Stimulated activated CD4-positive, alpha-beta T cell treated with anti-CD3 and anti-CD28 coated beads, Interleukin-4, amount 100 ng/mL, for 1 hour (primary cell): ENCODE measurements at places on chromosomes 2 and 18.

DNA sequence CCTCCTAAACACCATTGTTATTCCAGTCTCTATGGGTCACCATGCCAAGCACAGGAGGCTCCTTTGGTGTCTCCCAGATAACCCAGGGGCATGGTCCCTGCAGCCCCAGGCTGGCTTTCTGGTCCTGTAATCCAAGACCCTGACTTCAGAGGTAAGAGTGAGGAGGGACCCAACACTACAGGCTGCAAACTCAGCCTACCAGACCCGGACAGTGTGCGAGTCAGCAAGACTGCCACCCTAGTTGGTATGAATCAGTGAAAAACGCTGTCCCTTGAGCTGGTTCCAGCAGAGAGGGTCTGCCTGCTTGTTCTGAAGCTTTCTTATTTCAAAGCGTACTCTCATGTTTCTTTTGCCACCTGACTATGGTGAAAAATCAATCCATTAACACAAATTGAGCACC is 47.6 kb upstream of the ZFP36L2 start:
- DNase-seq, result no peak

- DNase-seq, result no peak
These were observed 37.2 kb downstream of the ITGA6 start for GRCh38 chr2:172464400-172465129.

GRCh38 chr2:36322108-36322507 is 33.5 kb upstream of the CRIM1 start:
- no peak for DNase-seq

DNA sequence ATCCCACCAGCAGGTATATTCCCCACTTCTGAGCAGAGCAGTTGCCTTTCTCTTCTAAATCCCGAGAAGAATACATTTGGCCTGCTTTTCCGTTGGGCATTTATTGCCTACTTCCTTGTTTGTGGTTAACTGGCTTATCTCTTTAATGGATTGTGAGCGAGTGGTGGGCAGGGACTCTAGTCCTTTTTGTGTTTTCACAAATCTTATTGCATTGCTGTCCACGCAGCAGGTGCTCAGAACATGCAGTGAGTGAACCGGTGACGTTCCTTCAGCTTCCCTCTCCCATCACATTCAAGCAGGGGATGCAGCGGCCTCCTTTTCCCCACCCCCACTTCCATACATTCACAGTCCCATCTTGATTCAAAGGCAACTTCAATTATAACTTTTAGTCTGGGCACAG is 28.9 kb upstream of the GAREM2 start:
- DNase-seq, result no peak

- DNase-seq, result no peak
These were observed 269.4 kb upstream of the TANK start for GRCh38 chr2:160890667-160891352.

- no peak for DNase-seq
These were observed 85.8 kb upstream of the MSH6 start for GRCh38 chr2:47697000-47697601.

DNA sequence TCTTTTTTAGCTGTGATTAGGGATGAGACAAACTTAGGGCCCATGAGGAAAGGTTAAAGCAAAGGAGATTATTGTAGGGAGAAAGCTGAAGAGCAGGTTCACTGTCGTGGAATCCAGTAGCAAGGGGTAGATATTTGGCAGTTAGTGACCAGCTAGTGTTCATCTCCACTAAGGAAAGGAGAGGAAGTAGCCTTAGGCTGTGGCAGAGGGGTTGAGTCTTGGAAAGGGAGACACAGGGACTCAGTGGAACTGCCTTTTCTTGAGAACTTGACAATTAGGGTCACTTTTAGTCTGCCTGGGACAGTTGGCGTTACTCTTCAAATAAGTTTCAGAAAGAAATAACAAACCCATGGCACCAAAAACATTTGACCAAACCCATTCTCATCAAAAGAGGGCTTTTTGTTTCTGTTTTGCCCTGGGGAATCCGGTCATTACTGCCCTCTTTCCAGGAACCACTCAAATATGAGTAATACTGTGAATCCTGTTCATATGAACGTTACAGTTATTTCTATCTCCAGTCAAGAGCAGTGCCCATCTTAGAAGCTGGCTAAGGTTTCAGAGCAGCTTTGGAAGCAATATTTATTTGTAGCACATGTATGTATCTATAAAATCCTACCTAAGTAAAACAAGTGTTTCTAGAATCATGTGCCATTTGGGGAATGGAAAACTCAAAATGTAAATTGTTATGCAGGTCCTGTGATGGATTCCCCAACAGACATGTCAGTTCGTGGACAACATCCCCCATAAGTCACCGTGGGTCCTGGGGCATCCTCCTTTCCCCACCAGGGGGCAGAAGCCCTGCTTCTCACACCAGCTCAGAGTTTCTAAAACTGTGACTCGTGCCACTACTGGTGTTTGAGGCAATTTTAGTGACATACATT is 77.3 kb upstream of the PHLPP1 start:
- DNase-seq, result peak; percentile 56

DNA sequence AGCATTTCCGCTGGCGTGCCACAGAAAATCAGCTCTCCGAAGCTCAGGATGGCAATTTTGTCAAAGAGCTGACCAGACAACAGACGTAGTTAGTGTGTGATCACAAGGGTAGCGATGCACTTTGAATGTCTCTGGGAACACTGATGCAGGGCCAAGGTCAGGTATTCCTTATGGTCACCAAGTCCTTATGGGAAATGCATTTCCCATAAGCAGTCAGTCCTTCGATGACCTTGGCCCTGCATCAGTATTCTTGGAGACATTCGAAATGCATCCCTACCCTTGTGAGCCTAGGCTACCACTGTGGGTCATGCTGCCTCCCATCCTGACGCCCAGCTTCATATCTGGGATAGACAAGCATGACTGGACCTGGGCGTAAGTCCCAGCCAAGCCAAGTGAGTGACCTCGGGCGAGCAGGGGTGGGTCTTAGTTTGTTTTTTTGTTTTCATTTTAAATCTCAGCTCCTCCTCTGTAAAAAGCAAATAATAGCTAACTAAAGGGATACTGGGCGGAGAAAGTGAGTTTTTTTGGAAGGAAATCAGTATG is 13.6 kb downstream of the ABCG5 start:
- no peak for DNase-seq

DNA sequence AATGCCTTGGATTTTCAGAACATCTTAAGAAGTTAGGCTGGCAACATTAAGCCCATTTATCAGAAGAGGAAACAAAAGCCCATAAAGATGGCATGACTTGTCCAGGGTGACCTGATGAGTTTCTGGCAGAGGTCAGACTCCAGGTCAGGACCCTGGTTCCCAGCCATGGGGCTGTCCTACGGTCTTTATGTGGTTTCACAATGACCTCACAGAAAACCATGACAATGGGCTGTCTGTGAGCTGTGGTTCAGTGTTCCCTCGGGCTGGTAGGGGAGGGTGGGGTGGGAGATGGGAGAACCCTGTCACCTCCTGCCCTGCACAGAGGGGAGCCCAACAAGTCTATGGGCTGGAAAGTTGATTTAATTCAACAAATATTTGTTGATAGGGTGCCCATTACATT is 101.8 kb downstream of the LOXHD1 start:
- no peak for DNase-seq

DNA sequence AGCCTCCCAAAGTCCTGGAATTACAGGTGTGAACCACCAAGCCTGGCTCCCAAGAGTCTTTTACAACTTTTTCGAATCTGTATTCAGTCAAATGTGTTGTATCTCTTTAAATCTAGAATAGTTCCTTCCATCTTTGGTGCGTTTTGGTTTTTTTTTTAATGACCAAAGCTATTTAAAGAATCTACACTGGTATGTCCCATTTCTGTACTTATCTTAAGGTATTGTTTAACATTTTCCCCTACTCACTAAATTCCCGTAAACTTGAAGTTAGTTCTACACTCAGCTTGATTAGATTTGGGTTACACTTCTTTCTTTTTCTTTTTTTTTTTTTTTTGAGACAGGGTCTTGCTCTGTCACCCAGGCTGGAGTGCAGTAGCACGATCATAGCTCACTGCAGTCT is 63.8 kb downstream of the TMEM237 start:
- DNase-seq, result no peak

DNA sequence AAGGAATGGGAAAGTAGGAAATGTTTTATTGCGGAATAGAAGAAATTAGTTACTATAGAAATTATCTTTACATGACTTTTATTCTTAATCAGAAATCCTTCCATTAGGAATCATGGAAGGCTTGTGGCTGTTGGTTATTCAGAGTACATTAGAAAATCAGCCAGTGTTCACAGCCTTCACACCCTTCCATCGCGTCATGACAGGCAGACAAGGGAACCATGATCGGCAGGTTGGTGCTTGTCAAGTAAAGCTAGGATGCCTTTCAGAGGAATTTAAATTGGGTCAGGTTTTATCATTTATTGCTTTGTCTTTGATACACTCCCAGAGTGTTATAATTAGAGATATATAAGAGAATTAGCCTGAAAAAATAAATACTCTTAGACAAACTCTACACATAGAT is 400.6 kb downstream of the THSD7B start:
- no peak for DNase-seq

DNA sequence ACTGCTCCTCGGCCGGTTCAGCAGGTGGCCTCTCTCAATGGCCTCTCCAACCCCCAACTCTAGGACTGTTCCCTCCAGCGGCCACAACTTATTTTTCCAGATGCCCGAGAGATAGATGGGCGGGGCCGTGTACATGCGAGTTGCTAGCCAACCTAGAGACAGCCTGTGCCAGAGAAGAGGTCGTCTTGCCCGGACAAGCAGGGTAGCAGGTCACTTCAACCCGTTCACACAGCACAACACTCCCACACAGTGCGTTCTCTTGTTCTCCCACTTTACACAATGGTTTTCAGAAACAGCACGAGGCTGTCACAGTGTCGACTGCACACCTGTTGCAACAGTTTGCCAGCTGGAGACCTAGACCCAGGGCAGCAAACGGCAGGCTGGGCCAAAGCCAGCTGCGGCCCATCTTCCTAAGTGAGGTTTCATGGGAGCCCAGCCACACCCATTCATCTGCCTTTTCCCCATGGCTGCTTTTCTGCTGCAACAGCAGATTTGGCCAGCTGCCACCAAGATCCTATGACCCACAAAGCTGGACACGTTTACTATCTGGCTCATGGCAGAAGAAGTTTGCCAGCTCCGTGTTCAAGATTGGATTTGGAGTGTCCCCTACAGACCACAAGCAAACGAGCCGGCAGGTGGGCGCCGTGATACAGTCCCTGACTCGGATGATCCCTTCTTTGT is 7.3 kb upstream of the PRLH start:
- DNase-seq, result no peak

- no peak for DNase-seq
These were observed 543.5 kb upstream of the HNMT start for GRCh38 chr2:137420744-137421143.

DNA sequence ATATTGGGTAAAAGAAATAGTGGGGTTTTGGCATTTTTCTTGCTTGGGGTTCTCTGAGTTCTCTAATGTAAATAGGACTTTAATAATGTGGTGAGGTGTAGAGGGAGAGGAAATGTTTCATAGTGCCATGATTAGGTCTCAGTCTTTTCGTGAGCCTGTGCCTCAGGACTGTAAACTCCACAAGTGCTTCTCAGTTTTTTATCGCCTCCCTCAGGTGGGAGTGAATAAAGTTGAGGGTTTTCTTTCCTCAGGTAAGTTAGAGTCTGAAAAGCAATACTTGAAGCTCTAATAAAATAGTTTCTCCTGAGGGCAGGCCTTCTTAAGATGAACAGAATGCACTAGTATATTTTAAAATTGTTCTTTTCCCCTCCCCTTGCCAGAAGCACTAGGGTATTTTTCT is 243.1 kb upstream of the SETBP1 start:
- DNase-seq, result no peak

- no peak for DNase-seq
These were observed 14.5 kb downstream of the RPS27A start for GRCh38 chr2:55247025-55247424.

DNA sequence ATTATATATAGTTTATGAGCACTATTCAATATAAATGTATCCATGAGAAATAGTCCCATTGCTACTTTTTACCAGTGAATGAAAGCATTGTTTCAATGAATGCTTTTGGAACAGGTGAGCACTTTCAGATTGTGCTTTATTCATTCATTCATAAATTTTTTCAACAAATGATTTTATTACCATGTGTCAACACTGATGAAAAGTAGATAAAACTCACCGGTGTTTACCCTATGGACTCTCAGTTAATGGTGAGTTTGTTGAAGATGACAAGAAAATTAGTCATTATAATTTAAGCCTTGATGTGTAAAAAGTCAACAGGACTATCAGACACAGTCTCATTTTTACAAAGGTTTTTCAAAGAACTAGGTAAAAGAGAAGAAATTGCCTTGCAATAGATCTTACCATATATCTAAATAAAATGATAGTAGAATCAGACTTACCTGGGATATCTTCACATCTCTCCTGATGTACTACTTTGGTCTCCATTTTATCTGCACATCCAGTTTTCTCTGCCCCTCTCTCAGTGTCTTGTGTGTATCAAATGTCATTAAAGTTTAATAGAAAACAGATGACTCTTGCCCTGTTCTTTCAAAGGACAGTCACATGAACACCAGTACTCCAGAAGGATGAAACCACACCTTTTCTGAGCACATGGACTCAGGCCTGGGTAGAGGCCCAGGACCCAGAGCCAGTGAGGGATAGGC is 325.3 kb upstream of the RND3 start:
- DNase-seq, result no peak

DNA sequence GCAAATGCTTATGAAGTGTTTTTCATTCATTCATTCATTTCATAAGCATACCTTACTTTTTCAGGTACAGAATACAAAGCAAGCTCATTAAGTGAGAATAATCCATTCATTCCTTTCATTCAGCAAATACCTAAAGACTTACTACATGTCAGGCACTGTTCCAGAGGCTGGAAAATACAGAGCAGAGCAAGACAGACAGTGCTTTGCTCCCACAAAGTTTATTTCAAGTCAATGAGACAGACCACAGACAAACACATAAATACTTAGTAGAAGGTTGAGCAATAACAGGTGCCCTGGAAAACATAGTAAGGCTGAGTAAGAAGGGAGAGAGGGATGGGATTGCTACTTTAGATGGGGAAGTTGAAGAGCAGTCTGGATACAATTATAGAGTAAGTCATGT is 309.8 kb downstream of the C1D start:
- no peak for DNase-seq

- DNase-seq, result no peak
These were observed 297.0 kb upstream of the NXPH2 start for GRCh38 chr2:139077099-139077737.

DNA sequence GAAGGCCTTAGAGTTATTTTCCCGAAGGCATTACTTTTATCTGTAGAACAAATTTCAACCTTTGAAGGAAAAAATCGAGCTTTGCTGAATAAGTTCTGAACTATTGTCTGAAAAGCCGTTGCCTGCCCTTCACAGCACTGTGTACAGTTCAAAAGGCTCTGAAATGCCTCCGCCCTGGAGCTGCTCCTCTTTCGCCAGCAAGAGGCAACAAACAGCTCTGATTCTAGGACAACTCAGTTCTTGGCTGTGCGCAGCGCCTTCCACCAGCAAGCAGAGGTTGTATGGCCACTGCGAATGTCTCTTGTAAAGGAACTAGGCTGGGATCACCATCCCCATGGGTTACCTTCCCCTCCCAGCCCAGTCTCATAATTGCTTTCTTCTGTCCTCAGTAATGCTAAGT is 308.5 kb downstream of the GBX2 start:
- no peak for DNase-seq
